ENCODE measurements at places on chromosomes 2 and 18. TPM values are rescaled to one million over a fixed set of nuclear protein-coding genes. Genes with fewer than 3 reads are reported as not detected.

GRCh38 chr2:73749314-73749713, 12.2 kb upstream of the TPRKB start:
- no peak for DNase-seq

DNA sequence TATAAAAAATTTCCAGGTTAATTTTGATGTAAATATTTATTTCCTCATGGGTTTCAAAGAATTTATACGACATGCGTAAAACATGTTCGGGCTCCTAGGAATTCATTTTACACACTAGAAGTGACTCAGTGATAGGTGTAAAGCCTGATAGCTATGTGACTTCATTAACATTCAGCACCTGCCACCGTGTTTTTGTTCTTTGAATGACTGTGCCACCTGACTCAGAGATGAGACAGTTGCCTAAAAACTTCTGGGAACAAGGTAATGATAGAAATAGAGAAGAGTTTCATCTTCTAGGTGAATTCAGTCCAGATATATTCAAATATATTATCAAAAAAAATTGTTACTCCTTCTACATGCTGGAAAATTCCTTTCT, 10.0 kb downstream of the IL1R2 start:
- no peak for DNase-seq

DNA sequence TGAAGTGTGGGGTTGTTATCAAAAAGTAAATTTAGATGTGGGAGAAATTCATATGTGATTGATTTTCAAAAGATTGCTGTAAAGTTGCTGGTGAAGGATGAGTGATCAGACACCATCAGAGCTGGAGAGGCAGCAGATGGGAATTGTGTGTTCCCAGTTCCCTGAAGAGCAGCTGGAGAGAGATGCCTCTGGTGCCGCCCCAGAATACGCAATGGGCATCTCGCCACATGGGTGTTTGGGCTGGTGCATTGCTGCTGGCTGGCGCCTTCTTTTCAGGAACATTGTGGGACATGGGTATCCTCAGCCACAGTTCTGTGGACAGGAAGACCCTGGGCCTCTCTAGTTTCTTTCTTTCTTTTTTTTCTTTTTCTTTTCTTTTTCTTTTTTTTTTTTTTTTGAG, 11.9 kb downstream of the ATG4B start:
- DNase-seq, result peak; percentile 67

- no peak for DNase-seq
Observed at GRCh38 chr2:216536734-216537210, 38.1 kb downstream of the RPL37A start.

- DNase-seq, result no peak
Observed at GRCh38 chr2:19890104-19890503, 11.7 kb downstream of the TTC32 start.

DNA sequence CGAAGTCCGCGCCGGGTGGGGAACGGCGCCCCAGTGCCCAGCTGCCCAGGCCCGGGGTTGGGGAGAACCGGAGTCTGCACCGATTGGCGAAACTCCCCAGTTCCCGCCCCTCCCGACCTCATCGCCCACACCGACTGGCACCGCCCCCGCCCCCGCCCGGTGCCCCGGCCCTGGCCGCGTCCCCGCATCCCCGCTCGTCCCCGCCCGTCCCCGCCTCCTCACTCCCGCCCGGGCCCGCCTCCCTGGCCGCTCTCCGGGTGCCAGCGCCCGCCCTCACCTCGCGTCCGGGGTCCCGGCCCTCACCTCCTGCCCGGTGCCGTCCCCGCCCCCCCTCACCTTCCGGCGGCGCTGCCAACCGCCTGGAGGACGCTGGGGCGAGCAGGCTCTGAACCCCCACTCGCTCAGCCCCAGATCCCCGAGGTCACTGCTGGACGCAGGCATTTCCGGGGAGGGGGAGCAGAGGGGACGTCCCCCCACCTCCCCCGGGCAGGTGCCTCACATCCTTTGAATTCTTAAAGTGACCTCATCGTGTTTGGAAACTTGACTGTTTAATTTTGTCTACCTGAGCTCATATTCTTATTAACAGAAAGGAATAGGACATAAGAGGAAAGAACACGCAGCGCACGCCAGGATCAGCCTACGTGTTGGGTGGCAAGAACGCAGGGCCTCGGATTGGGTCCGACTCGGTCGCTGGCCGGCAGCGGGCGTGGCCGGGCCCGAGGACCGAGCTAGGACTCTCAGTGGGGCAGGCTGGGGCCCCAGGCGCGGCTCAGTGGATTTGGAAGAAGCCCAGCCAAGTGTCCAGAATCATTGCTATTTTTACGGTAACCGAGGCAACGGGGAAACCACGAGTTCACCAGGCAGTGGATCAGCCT, at the start of gene FAM110C:
FAM110C (minus strand) TSS at position 35 of the 875 bp plus-strand sequence. CDS start 120 bp downstream, outside the sequence.
- DNase-seq, result peak; percentile 74

DNA sequence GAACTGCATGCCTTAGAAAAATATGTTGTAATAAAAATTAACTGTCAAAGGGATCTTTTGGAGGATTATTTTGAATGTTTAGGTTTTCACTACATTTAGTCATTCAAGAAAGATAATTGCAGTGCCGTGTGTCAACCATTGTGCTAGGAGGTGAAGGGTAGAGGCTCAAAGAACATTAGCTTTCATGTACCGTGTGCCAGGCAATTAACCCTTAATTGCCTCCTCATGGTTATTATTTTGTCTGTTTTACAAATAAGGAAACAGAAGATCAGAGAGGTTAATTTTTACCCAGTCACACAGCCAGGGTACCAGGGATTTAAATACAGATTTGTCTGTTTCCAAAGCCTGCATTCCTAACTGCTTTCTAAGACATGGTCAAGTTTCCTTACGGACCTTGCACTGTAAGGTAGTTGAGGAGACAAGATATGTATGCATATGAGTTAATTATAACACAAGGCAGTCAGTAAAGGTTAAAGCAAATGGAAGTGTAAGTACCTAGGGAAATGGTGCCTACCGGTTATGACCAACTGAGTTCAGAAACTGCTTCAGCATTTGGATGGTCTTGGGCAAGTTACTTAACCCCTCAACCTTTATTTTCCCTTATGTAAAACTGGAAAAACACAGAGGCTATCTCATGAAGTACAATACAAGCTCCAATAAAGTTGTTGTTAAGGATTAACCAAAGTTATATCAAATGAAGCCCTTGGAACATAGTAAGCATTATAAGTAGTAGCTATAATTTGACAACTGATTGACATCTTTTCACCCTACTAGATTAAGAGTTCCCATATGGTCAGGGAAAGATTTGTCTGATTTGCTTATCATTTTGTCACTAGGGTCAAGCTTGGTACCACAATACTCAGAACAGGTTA, 434.9 kb downstream of the MBD2 start:
- no peak for DNase-seq

- peak; percentile 5 for DNase-seq
Observed at GRCh38 chr18:48784656-48785055, 166.1 kb downstream of the SMAD7 start.

The APOB gene
- total RNA-seq, result 8.5 TPM

The TBR1 gene
- not detected for total RNA-seq

The VSNL1 gene
- 10.4 TPM for total RNA-seq

The TRAPPC12 gene
- total RNA-seq, result 104 TPM

The SNORC gene
- 0.70 TPM for total RNA-seq

The ST6GAL2 gene
- not detected for total RNA-seq

The MBOAT2 gene
- 13.2 TPM for total RNA-seq
